ENCODE measurements at places on chromosomes 1 and 21. TPM values are rescaled to one million over a fixed set of nuclear protein-coding genes. Genes with fewer than 3 reads are reported as not detected.

The RXFP4 gene
- total RNA-seq = not detected

The FAM72C gene
- total RNA-seq = not detected

The NR0B2 gene
- total RNA-seq = not detected

The HJV gene
- not detected for total RNA-seq

DNA sequence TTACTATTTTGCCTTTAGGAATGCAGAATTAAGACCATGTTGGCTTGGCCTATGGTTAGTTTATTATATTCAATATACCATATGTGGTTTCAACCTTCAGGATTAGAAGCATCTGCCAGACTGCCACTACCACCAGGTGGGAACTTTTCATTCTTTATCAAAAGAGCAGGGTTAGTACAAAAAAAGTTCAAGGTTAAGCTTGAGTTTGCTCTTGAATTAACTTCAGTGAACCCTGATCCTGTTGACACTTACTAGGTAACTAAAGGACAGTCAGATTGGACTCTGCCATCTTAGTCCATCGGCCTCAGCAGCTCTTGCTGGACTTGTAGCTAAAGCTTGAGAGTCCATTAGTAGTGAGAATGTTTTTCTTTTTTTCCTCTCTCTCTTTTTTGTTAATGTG, 22.1 kb downstream of the CLIC4 start:
- no peak for DNase-seq

GRCh38 chr1:169321539-169321938, 46.1 kb downstream of the NME7 start:
- DNase-seq = peak; percentile 66

DNA sequence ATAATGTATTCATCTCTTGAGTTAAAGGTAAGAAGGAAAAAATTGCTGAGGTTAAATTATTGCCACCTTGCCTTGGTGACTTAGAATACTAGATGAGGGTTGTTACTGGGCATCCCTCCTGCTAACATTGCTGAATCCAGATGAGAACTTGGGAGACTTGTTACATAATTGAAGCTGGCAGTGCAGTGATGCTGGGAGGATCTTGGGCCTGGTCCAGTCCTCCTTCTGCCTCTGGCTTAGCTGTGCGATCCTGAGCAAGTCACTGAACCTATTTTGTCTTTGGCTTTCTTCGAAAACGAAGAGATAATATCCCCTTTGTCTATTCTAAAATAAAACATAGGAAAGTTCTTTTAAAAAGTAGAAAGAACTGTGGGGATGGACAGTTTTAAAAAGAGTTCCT, 244.9 kb upstream of the NRIP1 start:
- DNase-seq = peak; percentile 15

GRCh38 chr1:167587342-167587741, 33.8 kb upstream of the CREG1 start:
- no peak for DNase-seq

- peak; percentile 6 for DNase-seq
These were observed at the start of gene CHRM3 for GRCh38 chr1:239386453-239387303. TSS of gene CHRM3 (plus strand) at chr1:239386568. CDS start at chr1:239907452, 520,884 bp downstream.

GRCh38 chr1:48019714-48020315, 22.6 kb upstream of the TRABD2B start:
- DNase-seq = peak; percentile 69

DNA sequence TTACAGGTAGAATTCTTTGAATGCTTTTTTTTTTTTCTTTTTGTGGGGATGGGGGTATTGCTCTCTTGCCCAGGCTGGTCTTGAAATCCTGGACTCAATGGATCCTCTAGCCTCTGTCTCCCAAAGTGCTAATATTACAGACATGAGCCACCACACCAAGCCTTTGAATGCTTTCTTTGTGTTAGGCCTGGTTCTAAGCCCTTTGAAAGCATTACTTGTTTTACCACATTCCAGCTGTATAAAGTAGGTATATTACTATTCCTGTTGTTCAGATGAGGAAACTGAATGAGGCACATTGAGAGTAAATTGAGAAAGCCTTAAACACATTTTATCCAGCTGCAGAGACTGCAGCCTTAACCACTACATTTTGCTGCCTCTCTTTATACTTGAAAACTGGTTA, 841.8 kb upstream of the ADGRL4 start:
- no peak for DNase-seq
